RWPE2 (cell line): ENCODE measurements at places on chromosomes 7 and 10.

DNA sequence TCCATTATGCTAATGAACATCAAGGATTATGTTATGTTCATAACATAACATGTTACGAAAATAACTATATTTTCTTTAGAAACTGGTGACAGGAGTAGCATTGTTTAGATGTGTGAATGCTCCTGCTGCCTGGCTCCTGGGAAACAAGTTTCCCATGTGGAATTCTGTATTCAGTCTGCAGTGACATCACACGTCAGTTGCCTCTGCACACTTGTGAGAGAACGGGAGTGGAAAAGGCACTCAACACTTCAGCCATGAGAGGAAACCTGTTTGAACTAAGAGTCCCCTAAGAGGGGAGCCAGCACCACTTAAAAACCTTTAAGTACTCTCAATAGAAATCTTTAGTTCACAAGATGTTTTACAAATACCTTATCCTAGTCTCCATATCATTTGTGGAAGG, 140.3 kb upstream of the FAM20C start:
- no peaks in the 10 kb centered on the region for H3K27me3 ChIP-seq
- no peak for DNase-seq
- H3K4me1 ChIP-seq = no peaks in the 10 kb centered on the region
- no peaks in the 10 kb centered on the region for H3K36me3 ChIP-seq
- H3K4me3 ChIP-seq = no peak overlapping the region

GRCh38 chr7:43495572-43495971, 87.3 kb upstream of the STK17A start:
- no peak for DNase-seq
- no peak overlapping the region for H3K27ac ChIP-seq
- no peak overlapping the region for H3K4me3 ChIP-seq
- H3K27me3 ChIP-seq = no peaks in the 10 kb centered on the region
- H3K4me1 ChIP-seq = peaks cover 8% of the 10 kb centered on the region

DNA sequence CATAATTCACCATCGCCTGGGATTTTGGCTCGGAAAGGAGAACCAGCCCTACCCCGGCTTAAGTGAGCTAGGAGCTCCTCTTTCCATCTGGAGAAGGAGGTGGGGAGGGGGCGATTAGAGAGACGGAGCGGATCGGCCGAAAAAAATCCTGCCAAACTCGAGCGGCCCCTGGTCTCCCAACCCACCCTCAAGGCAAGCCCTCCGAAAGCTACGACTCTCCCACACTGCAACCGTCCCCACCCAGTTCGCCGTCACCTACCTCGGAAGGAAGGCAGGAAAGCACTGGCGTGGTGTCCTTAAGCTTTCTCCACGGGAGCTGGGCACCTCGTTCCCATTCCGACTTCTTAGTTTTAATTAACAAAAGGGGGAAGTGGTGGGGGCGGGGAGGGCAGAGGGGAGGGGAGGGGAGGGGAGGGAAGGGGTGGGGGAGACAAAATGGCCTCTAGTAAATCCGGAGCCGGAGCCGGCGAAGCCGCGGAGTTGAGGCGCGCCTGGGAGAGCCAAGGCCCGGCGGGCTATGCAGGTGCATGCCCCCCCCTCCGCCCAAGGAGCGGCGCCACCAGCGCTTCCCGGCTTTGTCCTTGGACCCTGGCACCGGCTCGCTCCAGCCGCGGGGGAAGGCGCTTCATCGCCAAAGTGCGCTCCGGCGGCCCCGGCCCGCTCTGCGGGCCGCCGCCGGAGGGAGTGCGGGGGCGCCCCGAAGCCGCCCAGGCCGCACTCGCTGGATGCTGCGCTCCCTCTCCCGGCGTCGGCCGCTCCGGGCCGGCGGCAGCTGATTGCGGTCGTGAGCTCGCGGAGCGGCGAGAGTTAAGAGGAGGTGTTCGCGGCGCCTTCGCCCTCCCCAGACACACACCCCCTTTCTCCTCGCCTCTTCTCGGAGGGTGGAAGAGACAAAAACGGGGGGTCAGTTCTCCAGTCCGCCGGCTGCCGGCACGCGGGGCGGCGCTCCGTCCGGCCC, at the start of gene LRRC4:
Gene LRRC4 (minus strand): TSS at position 784 of the 958 bp plus-strand sequence. CDS start 797 bp downstream, outside the sequence.
- no peak for DNase-seq
- H3K4me1 ChIP-seq = no peaks in the 10 kb centered on the region
- H3K4me3 ChIP-seq = peak within 1 kb of the TSS; percentile 32

DNA sequence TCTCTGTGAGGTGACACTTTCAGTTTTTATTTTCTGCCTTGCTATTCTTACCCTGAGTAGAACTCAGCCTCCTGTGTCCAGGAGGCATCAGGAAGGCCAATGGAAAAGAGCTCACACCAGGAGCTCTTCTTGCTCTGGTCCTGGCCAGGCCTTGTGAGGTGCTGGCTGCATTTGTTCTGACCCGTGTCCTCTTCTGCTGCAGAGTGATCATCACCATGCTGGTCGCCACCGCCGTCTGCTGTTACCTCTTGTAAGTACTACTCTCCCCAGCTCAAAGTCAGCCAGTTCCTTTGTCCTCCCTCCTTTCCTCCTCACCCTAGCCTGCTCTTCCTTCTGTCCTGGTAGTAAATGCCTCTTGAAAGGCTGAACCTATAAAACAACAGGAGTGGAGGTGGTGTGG, 1.6 kb downstream of the ATP6V0E2 start:
- no peak overlapping the region for H3K4me3 ChIP-seq
- H3K36me3 ChIP-seq = no peaks in the 10 kb centered on the region
- no peaks in the 10 kb centered on the region for H3K4me1 ChIP-seq
- H3K27ac ChIP-seq = no peak overlapping the region

DNA sequence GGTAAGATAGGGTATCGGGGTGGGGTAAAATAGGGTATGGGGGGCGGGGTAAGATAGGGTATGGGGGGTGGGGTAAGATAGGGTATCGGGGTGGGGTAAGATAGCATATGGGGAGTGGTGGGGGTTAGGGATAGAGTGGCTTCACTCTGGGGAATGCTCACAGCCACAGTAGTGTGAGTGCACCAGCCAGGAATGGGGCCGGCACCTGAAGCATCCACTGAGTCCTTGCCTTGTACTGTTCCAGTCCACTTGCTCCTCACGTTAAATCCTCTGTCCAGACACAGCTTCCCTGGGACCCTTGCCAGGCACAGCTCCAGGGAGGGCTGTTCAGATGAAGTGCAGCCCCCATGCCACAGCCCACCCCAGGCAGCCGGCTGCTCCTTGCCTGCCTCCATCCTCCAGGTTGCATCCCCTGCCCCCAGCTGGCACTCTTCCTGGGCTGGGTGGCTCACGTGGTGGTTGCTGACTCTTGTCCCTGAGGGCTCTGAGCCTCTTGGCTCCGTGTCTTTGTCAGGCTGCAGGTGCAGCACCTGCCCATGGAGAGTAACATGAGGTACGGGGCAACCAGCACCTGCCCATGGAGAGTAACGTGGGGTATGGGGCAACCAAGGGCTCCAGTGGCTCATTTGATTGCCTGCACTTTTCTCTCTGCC, 268.4 kb downstream of the TCERG1L start:
- no peak for DNase-seq
- H3K4me3 ChIP-seq = no peak overlapping the region
- H3K36me3 ChIP-seq = no peaks in the 10 kb centered on the region
- no peaks in the 10 kb centered on the region for H3K4me1 ChIP-seq
- H3K27me3 ChIP-seq = no peaks in the 10 kb centered on the region

- peaks cover 7% of the 10 kb centered on the region; the same call in 1 of the 2 replicates for H3K36me3 ChIP-seq
- no peaks in the 10 kb centered on the region for H3K27me3 ChIP-seq
- no peak for DNase-seq
- no peak overlapping the region for H3K27ac ChIP-seq
Measured at GRCh38 chr10:75019370-75019769, 92.1 kb upstream of the SAMD8 start.

- no peak overlapping the region for H3K4me3 ChIP-seq
- no peak for DNase-seq
- H3K27ac ChIP-seq = no peak overlapping the region
- H3K36me3 ChIP-seq = no peaks in the 10 kb centered on the region
Measured at GRCh38 chr10:20363684-20364083, 533.4 kb downstream of the NEBL start.

- H3K4me3 ChIP-seq = peak overlapping the region; percentile 66
- no peaks in the 10 kb centered on the region for H3K27me3 ChIP-seq
- peaks cover 13% of the 10 kb centered on the region for H3K36me3 ChIP-seq
- H3K4me1 ChIP-seq = peaks cover 27% of the 10 kb centered on the region
Measured at GRCh38 chr7:55963584-55964168, 709 bp upstream of the NIPSNAP2 start.

GRCh38 chr10:30557884-30558283, 71.7 kb downstream of the LYZL2 start:
- peaks cover 22% of the 10 kb centered on the region for H3K4me1 ChIP-seq
- H3K27ac ChIP-seq = peak overlapping the region; percentile 35
- H3K4me3 ChIP-seq = no peak overlapping the region
- H3K36me3 ChIP-seq = no peaks in the 10 kb centered on the region
- H3K27me3 ChIP-seq = no peaks in the 10 kb centered on the region
- no peak for DNase-seq

DNA sequence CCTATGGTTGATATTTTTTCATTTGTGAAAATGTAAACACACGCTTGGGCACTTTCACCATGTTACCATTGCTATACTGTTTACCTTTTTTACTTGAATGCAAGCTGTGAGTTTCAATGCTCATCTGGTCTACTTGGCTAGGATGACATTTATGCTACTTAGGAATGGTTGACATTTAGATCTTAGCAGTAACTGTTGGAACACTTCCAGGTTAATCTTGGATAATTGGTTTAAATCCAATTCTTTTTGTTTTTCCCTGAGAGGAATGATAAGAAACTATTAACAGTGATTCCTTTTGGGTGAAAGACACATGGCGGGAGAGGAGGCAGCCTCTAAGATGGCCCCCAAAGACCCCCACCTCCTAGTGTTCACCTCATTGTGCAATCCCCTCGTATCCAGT, 51.4 kb upstream of the AMPH start:
- H3K27me3 ChIP-seq = no peaks in the 10 kb centered on the region
- no peak overlapping the region for H3K4me3 ChIP-seq

GRCh38 chr7:7665031-7665430, 24.5 kb downstream of the UMAD1 start:
- H3K27me3 ChIP-seq = no peaks in the 10 kb centered on the region
- DNase-seq = no peak
- no peak overlapping the region for H3K4me3 ChIP-seq

- H3K4me1 ChIP-seq = peaks cover 18% of the 10 kb centered on the region
- H3K36me3 ChIP-seq = no peaks in the 10 kb centered on the region
- H3K27me3 ChIP-seq = no peaks in the 10 kb centered on the region
- no peak overlapping the region for H3K4me3 ChIP-seq
Measured at GRCh38 chr7:26162431-26162830, 10.4 kb downstream of the NFE2L3 start.

GRCh38 chr7:28055161-28055544, 125.4 kb downstream of the JAZF1 start:
- H3K27ac ChIP-seq = peak overlapping the region; percentile 54
- DNase-seq = no peak
- H3K4me1 ChIP-seq = peaks cover 22% of the 10 kb centered on the region
- no peaks in the 10 kb centered on the region for H3K36me3 ChIP-seq
- no peak overlapping the region for H3K4me3 ChIP-seq
- H3K27me3 ChIP-seq = no peaks in the 10 kb centered on the region

DNA sequence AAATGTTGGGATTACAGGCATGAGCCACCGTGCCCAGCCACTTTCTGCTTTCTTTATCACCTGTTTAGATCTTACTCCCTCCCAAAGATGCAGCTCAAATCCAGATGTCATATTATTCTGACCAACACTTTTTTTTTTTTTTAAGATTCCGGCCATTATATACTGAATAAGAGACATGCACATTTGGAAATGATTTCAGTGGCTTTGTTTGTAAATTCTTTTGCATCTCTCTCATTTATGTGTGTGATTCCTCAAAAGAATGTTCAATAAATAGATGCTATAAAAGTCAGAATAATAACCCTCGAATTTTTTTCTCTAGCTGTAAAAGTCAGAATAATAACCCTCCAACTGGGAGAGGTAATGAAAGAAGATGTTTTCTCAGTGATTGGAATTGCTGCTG, 25.4 kb downstream of the HECW1 start:
- no peaks in the 10 kb centered on the region for H3K27me3 ChIP-seq
- no peaks in the 10 kb centered on the region for H3K36me3 ChIP-seq
- no peak overlapping the region for H3K27ac ChIP-seq
- no peak for DNase-seq
- H3K4me1 ChIP-seq = no peaks in the 10 kb centered on the region

GRCh38 chr10:44760513-44760912, 150.6 kb upstream of the TMEM72 start:
- H3K27ac ChIP-seq = no peak overlapping the region
- H3K27me3 ChIP-seq = no peaks in the 10 kb centered on the region
- DNase-seq = no peak
- no peaks in the 10 kb centered on the region for H3K36me3 ChIP-seq

DNA sequence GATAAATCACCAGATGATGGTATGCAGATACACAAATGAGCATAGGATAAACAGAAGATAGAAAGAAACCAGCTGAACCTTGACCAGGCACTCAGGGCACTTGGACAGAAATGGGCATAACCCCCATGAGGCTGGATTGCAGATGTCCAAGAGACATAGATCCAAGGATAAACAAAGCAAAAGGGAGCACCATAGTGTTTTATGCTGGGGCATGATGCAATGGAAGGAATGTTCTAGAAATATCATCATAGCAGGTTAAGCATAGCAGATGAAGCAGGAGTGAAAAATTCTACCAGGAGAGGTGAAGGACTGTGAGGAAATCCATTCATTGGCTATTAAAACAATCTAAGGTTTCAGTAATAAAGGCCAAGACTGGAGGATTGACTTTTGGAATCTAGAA, 70.5 kb upstream of the TES start:
- no peaks in the 10 kb centered on the region for H3K27me3 ChIP-seq
- H3K4me1 ChIP-seq = peaks cover 3% of the 10 kb centered on the region
- DNase-seq = no peak
- H3K36me3 ChIP-seq = no peaks in the 10 kb centered on the region
- no peak overlapping the region for H3K27ac ChIP-seq

DNA sequence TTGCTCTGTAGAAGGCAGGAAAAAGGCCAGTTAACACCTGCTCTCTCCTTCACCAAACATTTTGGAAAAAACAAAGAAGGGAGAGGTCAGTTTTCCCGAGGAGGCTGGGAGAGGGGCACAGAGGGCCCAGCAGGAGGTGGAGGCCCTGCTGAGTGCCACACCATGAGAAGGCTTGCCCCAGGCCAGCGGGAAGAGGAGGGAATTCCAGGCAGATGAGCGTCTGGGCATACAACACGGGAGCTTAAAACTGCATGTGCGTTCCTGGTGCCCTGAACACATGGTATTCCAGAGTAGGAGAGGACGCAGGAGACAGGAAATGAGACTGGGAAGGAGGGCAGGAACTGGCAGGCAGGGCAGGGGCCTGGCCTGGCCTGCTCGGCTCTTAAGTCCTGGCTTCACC, 182.4 kb downstream of the CCDC3 start:
- H3K4me1 ChIP-seq = no peaks in the 10 kb centered on the region
- H3K4me3 ChIP-seq = no peak overlapping the region
- no peak overlapping the region for H3K27ac ChIP-seq
- H3K36me3 ChIP-seq = no peaks in the 10 kb centered on the region
- no peak for DNase-seq

- H3K4me1 ChIP-seq = no peaks in the 10 kb centered on the region
- H3K36me3 ChIP-seq = no peaks in the 10 kb centered on the region
- no peak for DNase-seq
- no peak overlapping the region for H3K4me3 ChIP-seq
- H3K27ac ChIP-seq = no peak overlapping the region
- H3K27me3 ChIP-seq = peaks cover 10% of the 10 kb centered on the region
Measured at GRCh38 chr7:82559193-82559805, 115.7 kb upstream of the CACNA2D1 start.

- peak overlapping the region; percentile 82 for H3K27ac ChIP-seq
- no peaks in the 10 kb centered on the region for H3K36me3 ChIP-seq
- H3K4me3 ChIP-seq = peak overlapping the region; percentile 65
- H3K4me1 ChIP-seq = peaks cover 20% of the 10 kb centered on the region
- no peak for DNase-seq
Measured at GRCh38 chr7:101814991-101815825, 2.2 kb upstream of the CUX1 start.

- no peaks in the 10 kb centered on the region for H3K4me1 ChIP-seq
- no peak overlapping the region for H3K27ac ChIP-seq
- no peaks in the 10 kb centered on the region for H3K27me3 ChIP-seq
- no peak for DNase-seq
- H3K36me3 ChIP-seq = no peaks in the 10 kb centered on the region
- no peak overlapping the region for H3K4me3 ChIP-seq
Measured at GRCh38 chr10:314381-314780, 179.1 kb downstream of the ZMYND11 start.
